ENCODE measurements at places on chromosomes 6 and 20.

DNA sequence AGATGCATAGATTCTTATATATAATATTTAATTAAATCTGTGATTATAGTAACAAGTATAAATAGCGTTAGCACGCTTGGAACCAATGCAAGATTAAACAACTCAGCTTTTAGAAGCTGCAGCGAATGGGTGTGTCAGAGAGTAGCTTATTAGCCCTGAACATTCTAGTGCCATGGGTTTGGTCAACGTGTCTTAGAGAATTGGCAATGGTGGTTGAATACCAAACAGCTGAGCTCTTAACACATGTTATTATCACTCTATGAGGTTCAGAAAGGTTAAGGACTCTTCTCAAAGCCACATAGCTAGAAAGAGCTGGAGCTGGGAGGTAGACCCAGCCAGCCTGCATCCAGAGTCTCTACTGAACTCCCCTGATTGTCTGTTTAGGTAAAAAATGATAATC lies 284.2 kb upstream of the CHD6 start:
- DNase-seq: no peak

DNA sequence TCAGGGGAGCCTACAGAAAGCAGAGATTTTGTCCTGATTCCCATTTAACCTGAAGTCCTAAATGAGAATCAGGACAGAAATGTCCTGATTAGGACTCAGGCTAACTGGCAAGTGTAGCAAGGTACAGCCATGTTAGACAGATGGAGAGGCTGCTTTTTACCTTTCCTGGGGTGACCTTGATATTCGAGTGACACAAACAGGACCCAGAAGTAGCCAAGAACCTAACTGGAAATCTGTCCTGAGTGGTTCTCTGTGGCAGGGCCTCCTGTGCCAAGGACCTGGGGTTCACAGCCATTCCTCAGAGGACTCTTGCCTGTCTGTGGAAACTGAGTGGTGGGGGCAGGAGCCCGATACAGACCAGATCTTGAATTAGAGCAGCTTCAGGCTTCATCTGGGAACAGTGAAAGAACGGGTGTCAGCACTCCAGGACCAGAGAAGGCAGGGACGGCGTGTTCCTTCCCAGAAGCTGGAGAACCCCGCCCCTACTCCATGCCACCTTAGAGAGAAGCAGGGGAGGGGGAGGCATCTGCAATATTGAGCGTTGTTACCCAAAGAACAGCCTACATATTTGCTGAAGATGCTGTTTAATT lies 4.3 kb upstream of the FUCA2 start:
- peak; percentile 29 for DNase-seq

DNA sequence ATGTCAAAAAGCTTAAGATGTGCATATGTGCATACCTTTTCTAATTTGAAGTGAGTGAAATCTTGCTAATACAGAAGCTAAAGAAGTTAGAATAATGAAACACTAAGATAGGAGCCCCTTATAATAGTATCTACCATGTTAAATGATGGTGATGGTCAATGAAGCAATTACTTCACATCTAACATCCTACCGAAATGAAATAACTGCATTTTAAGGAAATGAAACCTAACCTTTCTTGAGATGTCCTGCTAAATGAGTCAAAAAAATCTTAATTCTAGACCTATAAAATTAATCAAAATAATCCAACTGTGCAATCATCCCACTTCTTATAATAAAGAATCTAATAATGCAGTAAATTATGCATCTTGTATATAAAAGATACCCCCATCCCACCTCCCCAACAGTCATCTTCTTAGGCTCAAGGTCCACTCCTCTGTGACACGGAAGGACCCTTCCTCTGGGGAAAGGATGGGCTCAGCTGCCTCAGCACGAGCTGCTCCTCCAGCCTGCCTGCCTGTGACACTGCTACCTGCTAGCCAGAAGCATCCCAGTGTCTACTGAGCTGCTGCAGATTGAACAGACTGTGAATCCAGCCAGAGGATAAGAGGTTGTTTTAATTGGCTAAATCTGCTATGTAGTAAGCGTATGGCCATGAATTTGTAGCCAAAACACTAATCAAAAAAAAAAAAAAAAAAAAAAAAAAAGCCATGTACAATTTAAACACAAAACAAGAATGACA lies 129.6 kb upstream of the BEND3 start:
- DNase-seq: peak; percentile 33

- DNase-seq: no peak
These were observed 22.8 kb upstream of the RBBP8NL start for GRCh38 chr20:62449951-62450691.

DNA sequence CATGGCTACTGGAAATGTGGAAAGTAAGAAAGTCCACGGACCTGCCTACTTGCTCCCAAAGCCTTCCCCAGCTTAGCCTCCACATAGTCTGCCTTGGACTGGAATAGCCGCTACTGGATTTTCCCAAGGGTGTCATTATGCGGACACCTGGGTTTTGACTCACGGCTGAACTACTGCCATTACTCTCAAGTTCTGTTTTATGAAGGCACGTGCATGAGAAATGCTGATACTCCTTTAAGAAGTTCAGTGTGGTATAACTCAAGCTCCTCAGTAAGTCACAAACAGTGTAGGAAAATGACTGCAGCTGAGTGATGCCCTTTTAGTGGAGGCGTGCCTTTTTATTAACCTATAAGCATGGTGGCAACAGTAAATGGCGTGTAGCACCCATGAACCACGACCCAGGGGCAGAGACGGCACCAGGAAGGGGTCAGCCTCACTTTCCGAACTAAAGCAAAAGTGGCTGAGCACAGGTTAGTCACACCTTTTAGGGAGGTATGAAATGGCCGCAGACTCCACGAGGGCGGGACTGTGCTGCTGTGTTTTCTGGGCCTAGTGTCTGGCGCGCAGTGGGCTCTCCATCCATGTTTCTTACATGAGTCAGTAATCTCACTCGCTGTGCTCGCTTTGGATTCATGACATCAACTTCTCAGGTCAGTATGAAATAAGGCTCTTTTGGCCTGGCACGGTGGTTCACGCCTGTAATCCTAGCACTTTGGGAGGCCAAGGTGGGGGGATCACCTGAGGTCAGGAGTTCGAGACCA lies 23.9 kb downstream of the PSMG4 start:
- no peak for DNase-seq

- no peak for DNase-seq
These were observed 1.9 kb downstream of the NCOA7 start for GRCh38 chr6:125792680-125793079.

DNA sequence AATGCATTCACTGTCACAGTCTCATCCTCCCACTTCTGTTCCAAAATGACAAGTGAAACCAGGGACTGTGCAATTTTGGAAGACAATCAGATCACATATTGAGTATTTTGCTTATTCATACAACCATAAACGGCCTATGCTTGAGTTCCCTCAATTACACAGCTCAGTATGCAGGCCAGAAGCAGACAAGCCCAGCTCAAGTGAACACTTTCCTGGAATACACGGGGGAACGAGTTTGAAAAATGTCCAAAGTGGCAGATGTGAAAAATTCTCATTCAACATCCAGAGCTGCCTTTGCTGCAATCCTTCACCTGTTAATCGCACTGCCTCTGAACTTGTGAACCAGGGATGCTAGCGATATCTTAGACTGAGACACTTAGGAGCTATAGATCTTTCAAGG lies 190.2 kb downstream of the COL9A1 start:
- no peak for DNase-seq

- no peak for DNase-seq
These were observed 62.9 kb upstream of the MOCS1 start for GRCh38 chr6:39997101-39997635.

DNA sequence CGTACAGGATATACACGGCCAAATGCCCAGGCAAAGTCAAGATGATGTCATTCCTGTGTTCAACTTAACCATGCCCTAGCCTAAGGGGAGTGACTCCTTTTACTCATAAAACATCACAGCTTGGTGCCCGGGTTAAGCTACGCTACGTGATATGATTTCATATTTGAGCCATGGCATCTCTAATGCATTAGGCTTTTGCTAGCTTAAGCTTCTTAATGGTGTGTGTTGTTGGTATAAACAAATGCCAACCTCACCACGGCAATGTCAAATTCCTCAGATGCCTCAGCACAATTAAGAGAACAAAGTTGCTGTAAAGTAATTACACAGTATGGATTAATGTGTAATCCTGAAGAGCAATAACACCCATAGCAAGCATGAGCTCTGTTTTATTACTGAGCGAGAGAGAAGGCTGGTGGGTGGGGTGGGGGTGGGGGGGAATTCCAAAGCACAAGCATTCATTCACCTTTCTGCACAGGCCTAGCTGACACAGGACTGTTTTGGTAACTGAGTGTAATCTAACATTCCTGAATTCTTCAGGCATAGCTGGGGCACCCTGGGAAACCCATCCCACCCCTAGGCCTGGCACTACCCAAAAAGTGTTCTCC lies 44.7 kb upstream of the CNKSR3 start:
- DNase-seq: no peak

- DNase-seq: no peak
These were observed 191.8 kb upstream of the RREB1 start for GRCh38 chr6:6915813-6916547.

DNA sequence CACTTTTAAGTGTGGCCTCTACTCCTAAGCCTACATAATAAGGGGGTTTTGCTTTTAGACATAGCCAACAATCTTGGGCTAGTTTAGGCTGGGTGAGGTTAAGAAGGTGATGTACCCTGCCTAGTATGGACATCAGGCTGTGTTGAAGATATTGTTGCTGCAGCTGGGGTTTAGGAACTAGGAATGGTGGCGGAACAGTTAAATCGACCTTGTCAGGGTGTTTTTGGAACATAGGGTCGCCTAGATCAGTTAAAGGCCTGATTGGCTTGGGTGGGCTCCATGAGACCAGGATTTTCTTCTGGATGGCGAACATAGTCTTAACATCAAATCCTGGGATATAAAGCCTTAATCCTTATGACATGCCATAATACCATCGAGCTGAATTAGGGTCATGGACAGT lies 156.1 kb downstream of the TRIM27 start:
- DNase-seq: no peak

DNA sequence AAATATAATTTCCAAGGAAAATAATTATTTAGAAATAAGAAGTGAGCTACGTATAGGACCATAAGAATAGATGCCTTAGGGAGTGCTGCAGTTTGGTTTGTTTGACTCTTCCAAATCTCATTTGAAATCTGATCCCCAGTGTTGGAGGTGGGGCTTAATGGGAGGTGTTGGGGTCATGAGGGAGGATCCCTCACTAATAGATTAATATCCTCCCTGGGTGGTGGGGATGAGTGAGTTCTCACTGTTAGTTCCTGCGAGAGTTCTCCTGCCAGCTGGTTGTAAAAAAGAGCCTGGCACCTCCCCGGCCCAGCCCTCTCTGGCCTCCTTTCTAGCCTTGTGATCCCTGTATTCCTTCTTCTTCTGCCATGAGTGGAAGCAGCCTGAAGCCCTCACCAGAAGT lies 69.3 kb downstream of the RCAN2 start:
- DNase-seq: no peak

DNA sequence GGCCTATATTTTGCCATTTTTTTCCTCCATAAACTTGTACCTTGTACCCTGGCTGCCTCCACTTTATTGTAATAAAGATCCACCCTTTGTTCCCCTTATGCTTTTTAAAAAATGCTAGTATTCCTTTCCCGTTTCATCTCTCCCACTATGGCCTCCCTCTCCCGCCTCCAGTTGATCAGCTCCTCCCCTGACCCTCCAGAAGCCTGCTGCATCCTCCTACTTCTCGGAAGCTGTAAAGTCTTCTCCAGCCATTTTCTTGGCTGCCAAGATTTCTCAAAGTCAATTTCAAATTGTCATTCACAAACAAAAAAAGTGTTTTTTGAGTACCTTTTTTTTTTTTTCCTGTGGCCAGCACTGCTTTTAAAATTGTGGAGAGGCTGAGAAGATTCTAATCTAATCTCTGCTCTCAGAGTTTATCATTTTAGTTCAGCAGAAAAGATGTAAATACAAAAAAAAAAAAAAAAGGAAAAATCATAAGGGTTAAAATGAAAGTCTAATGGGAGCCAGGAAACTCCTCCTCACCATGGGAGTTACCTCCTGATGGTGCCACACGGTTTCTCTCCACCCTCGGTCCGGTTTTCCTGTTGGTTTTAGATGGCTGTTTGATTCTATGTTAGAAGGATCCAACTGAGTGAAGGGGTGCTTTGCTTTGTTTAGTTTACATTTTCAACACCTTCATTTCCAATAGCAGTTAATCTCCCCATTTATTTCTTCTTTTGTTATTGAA lies 103.0 kb upstream of the KCNK16 start:
- DNase-seq: no peak

- peak; percentile 65 for DNase-seq
These were observed 45.7 kb downstream of the OR2B2 start for GRCh38 chr6:27866357-27867050.

- DNase-seq: no peak
These were observed 5.6 kb upstream of the VNN2 start for GRCh38 chr6:132763269-132763668.

DNA sequence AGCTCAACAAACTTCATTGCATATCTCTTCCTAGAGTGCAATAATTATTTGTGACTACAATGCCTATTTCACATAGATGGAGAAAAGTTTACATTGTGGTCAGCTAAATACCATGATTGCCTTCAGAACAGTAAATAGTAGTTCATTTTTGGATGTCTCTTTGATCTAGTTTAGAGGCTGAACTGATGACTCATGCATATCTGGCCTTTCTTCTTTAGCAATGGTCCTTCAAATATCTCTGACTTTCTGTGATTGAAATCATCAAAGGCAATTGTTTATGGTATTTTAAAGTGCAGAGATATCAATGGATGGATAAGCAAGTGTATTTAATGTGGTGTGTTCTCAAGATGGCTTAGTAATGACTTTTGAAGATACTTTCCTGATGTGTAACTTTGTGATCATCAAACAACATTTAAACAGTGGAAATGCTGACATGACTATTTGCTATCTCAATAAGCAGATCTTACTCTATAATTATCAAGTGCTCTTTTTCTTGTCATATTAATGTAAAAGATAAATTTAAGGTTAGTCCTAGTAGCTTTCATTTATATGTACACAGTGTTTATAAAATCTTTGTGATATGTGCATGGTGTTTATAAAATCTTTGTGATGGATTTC lies 523.7 kb upstream of the SLC35B3 start:
- no peak for DNase-seq

GRCh38 chr20:3934624-3935023 lies 45.4 kb downstream of the PANK2 start:
- no peak for DNase-seq

- DNase-seq: no peak
These were observed 578.0 kb upstream of the NOX3 start for GRCh38 chr6:156033598-156033997.

DNA sequence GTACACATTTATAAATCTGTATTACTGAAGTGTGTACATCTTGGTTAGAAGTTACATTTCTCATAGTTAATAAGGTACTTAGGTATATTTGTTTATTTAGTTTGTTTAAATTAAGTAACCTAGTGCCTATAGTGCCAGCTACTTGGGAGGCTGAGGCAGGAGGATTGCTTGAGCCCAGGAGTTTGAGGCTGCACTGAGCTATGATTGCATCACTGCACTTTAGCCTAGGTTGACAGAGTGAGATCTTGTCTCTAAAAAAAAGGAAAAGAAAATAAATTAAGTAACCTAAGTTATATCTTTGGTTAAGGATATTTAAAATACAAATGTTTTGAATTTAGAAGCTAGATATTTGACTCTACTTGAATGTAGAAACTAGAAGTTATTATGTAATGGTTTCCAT lies 9.5 kb upstream of the AFG1L start:
- no peak for DNase-seq

Data from cerebellum (tissue), 4 donors.